Stimulated activated CD8-positive, alpha-beta memory T cell treated with anti-CD3 and anti-CD28 coated beads, Interleukin-4, amount 100 ng/mL, for 1 hour (primary cell): ENCODE measurements at places on chromosomes 1 and 21.

DNA sequence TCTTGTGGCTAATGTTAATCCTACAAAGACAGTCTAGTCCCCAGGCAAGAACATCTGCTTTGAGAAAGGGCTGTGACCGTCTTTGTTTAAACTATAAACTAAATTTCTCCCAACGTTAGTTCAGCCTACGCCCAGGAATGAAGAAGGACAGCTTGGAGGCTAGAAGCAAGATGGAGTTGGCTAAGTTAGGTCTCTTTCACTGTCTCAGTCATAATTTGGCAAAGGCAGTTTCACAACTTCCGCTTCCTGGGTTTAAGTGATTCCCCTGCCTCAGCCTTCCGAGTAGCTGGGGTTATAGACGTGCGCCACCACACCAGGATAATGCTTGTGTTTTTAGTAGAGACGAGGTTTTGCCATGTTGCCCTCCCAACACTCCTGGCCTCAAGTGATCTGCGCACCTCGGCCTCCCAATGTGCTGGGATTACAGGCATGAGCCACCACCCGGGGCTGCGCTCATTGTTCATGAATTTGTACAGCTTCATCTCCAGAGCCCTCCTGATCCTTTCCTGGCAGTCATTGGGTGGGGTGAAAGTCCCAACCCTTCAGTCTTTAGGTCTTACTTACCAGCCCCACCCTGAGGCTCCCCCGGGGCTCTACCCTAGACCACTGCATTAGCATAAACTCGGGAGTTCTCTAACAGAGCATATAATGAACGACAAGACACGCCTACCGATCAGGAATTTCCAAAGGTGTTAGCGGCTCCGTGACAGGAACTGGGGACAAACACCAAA is 4.9 kb upstream of the MASP2 start:
- no peak for DNase-seq

- no peak for DNase-seq
These were observed 123.2 kb downstream of the SMYD2 start for GRCh38 chr1:214404154-214404553.

- DNase-seq: no peak
These were observed 32.1 kb downstream of the CTNNBIP1 start for GRCh38 chr1:9877962-9878361.

GRCh38 chr1:175133673-175134435 is 58.7 kb downstream of the KIAA0040 start:
- no peak for DNase-seq

- DNase-seq: no peak
These were observed 1.3 kb upstream of the LAPTM5 start for GRCh38 chr1:30758785-30759380.

DNA sequence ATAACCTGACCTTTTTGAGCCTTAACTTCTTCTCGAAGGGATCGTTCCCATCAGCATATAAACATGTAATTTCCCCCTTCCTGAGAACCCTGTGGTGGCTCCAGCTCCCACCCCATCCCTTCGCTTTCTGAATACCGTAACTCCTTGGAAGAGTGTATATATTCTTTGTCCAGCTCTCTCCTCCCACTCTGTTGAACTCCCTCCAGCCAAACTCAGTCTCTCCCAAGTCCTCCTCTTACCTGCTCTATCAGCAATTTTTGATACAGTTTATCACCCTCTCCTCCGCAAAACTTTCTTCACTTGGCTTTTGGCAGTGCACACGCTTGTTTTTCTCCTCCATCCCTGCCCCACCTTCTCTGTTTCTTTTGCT is 109.9 kb upstream of the SLC25A33 start:
- no peak for DNase-seq

DNA sequence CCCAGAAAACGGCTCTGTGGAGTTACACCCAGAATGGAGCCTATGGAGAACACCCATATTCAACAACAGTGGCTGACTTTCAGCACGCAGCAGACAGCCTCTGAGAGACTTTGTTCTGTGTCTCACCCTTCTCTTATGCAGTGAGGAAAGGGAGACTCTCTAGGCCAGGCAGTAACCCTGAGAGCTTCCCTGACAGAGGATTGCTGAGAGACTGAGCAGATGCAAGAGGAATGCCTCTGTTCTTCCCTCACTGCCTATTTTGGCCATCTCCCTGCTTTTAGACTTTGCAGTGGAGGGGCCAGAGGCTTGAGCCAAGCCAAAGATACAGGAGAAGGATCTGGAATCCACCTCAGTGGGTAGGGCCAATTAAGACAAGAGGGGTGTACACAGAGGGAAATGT is 41.8 kb upstream of the SLC16A1 start:
- no peak for DNase-seq

- no peak for DNase-seq
These were observed 3.5 kb upstream of the TSPAN1 start for GRCh38 chr1:46171351-46171750.

- no peak for DNase-seq
These were observed 19.1 kb upstream of the MRPS6 start for GRCh38 chr21:34054259-34054658.

- DNase-seq: no peak
These were observed 35.0 kb upstream of the AGO1 start for GRCh38 chr1:35847935-35848565.

GRCh38 chr1:87137342-87137739 is 191.3 kb upstream of the LMO4 start:
- DNase-seq: no peak

GRCh38 chr1:56125316-56125715 is 454.0 kb downstream of the PLPP3 start:
- no peak for DNase-seq

GRCh38 chr1:203765029-203765837 is at the start of gene LAX1:
LAX1 (plus strand) TSS chr1:203765183; CDS start chr1:203765566, 383 bp downstream.
- DNase-seq: peak; percentile 55

DNA sequence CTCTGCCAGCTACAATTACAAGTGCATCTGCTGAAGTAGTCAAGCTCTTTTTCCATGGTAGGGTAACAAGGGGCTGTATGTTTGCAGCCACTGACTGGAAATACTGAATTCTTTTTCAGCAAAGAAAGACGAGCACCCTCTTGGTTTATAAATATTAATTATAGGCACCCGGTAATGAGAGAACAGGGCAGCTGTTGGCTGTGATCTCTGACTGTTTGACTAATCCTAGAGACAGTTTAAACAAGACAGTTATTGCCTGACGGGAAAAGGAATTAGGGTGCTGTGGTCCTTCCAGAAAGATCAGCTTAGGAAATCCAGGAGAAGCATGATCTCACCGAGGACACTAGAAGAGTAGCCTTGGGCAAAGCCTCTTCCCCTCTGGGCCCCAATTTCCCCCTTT is 183.7 kb upstream of the ZC3H12A start:
- no peak for DNase-seq

GRCh38 chr1:74771913-74772515 is 39.1 kb downstream of the TYW3 start:
- no peak for DNase-seq
